ENCODE measurements at places on chromosomes 5 and 9.

GRCh38 chr5:153676406-153676805 lies 185.9 kb downstream of the GRIA1 start:
- DNase-seq = no peak

- DNase-seq = no peak
Measured at GRCh38 chr9:85743275-85744128, 1.7 kb upstream of the AGTPBP1 start.

- DNase-seq = peak; percentile 57
Measured at GRCh38 chr9:78439190-78439865, 142.4 kb downstream of the PSAT1 start.

DNA sequence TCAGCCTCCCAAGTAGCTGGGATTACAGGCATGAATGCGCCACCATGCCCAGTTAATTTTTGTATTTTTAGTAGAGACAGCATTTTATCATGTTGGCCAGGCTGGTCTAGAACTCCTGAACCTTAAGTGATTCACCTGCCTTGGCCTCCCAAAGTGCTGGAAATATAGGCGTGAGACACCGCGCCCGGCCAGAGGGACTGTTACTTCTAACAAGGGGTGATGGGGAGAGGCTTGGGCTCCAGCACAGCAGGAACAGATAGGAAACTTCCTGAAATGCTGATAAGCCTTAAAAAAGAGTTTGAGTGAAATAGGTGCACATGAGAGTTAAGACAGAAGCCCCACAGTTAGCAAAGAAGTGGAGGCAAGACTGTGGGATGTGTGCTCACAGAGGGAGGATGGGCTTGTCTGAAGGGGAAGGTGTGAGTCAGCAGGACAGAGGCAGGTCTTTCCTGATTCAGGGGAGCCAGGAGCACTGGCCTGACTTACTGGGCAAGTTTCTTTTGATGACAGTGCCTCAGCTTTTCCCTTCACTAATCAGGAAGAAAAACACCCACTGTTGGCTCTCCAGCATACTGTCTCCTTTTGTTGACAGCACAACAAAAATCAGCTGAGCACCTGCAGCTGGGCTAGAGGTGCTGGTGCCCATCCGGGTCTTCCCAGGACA lies 68.4 kb downstream of the RAD23B start:
- DNase-seq = no peak

DNA sequence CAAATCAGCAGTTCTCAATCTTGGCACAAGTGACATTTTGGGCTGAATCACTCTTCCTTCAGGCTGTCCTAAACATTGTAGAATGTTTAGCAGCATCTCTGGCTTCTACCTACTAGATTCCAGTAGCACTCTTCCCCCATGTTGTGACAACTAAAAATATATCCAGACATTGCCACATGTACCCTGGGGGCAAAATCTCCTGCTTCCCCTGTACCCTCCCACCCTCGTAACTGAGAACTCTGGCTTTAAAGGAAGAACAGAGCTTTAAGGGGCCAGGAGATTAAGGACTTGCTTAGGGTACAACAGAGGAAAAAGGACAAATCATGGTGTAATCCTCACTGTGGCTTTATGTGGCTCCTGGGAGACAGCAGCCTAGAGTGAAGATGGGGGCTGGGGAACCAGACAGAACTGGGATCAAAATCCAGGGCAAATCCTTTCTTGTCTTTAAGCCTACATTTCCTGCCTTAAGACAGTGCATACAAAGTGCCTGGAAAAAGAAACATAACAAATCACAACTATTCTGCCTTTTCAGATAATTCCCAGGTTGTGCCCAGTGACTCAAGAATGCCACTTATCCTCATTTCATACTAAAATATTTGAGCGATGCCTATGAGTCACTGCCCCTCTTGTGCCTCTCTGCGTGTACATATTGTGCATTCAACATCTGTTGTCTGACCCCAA lies 109.3 kb downstream of the DAPK1 start:
- DNase-seq = no peak

GRCh38 chr9:36928670-36929349 lies 105.3 kb downstream of the PAX5 start:
- DNase-seq = no peak
